ENCODE measurements at places on chromosomes 13 and 19.

DNA sequence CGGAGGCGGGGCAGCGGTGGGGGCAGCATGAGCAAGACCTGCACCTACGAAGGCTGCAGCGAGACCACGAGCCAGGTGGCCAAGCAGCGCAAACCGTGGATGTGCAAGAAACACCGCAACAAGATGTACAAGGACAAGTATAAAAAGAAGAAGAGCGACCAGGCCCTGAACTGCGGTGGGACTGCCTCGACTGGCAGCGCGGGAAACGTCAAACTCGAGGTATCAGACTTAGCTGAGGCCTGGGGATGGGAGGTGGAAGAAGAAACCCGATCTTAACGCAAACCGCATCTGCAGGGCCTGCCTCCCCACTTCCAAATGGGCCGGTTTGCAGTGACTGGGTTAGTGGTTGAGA is 693 bp downstream of the RFXAP start:
- no peak for DNase-seq

- DNase-seq, result no peak
Observed at GRCh38 chr13:36912973-36913372, 7.1 kb downstream of the SMAD9 start.

- no peak for DNase-seq
Observed at GRCh38 chr13:112055036-112055914, 11.7 kb upstream of the SOX1 start.

DNA sequence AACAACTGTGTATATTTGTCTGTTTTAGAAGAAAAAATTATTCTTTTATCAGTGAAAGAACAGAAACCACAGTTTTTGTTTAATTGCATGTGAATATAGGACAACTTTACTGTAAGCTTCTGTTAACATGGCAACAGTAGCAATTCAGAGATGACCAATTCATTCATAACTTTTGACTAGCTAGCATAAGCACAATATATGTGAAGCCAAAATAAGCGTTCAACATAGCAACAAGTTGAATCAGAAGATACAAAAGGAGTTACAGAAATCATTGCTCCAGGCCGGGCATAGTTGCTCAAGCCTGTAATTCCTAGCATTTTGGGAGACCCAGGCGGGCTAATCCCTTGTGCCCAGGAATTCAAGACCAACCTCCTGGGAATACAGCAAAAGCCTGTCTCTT is 197.1 kb upstream of the GPC6 start:
- DNase-seq, result no peak

GRCh38 chr19:38329651-38330050 is 6.0 kb upstream of the CATSPERG start:
- DNase-seq, result no peak

DNA sequence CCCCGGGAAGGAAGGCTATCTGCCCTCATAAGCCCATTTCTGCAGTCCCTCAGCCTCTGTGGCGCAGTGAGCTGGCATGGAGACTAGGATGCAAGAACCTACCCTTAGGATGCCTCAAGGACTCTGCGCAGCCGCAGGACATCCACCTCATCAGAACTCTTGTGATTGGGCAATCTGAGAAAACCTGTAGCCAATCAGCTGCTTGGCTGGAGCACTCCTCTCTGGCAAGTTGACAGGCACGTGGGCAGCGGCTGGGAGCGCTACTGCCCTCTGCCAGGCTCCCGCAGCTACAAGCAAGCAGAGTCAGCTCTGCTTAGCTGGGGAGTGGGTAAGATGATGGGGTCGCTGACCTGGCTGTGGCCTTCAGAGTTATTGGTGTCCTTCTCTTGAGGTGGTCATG is 1.5 kb upstream of the ECSIT start:
- DNase-seq, result peak; percentile 43

GRCh38 chr13:91329733-91330132 is 17.8 kb upstream of the MIR17HG start:
- no peak for DNase-seq

- no peak for DNase-seq
Observed at GRCh38 chr19:58328999-58329398, 2.2 kb downstream of the ZSCAN22 start.

GRCh38 chr13:66543780-66544179 is 686.4 kb downstream of the PCDH9 start:
- no peak for DNase-seq

GRCh38 chr13:23470790-23471614 is 37.5 kb upstream of the SACS start:
- DNase-seq, result no peak

DNA sequence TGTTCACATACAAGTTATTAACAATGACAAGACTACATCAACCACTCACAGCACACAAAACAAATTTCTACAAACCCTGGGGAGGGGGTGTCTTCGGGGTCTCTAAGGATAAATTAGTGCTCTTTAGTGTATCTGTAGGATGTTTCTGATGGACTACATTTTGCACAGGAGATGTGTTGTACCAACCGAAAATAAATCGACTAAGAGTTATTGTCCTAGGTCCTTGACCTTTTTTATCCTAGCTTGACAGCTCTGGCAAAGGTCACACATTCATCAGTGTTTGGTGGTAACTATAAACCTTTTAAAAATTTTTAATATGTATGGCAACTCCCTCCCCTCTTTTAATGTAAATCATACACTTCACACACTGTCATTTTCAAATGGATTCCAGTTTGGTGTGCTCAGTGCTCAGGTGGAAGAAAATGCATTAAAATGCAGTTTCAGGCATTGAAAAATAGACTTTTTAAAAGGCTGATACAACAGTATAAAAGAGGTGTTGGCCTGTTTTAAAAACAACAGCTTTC is 7.7 kb downstream of the ZIC5 start:
- no peak for DNase-seq

DNA sequence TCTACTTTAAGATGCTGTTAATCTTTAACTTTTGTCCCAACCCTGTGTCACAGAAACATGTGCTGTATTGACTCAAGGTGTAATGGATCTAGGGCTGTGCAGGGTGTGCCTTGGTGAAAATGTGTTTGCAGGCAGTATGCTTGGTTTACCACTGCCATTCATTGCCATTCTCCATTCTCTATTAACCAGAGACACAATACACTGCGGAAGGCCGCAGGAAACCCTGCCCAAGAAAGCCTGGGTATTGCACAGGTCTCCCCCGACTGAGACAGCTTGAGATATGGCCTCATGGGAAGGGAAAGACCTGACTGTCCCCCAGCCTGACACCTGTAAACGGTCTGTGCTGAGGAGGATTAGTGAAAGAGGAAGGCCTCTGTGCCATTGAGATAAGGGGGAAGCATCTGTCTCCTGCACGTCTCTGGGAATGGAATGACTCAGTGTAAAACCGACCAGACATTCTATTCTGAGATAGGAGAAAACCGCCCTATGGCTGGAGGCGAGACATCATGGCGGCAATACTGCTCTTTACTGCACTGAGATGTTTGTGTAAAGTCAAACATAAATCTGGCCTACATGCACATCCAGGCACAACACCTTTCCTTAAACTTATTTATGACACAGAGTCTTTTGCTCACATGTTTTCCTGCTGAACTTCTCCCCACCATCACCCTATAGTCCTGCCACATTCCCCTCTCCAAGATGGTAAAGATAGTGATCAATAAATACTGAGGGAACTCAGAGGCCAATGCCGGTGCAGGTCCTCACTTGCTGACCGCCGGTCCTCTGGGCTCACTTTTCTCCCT is 13.1 kb upstream of the ZNF888 start:
- no peak for DNase-seq

DNA sequence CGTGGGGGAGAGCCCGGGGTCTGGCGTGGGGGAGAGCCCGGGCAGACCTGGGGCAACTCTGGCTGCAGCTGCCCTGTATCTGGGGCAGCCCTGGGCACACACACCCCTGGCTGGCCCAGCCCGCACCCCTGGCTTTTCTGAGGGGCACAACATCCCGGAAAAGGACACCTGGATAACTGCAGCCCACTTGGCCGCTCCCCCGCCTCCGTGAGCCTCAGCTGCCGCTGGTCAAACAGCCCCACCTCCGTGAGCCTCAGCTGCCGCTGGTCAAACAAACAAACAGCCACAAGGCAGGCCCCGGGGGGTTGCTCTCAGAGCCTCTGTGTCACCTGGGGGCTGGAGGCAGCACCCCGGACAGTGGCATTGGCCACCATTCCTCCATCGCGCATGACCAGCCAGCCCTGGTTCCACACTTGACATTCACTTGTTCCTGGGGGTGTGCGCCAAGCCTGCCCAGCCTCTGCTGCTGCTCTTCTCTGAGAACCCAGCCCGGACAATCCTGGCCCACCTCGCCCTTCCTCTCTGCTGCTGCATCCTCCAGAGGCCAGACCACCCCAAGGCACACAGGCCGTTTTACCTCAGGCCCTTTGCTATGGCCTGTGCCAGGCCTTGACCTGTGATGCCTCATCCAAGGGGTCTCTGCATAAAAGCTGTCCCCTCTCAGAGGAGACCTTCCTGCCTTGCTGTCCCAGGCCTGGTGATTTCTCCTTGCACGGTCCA is 19.9 kb downstream of the CEBPG start:
- no peak for DNase-seq

DNA sequence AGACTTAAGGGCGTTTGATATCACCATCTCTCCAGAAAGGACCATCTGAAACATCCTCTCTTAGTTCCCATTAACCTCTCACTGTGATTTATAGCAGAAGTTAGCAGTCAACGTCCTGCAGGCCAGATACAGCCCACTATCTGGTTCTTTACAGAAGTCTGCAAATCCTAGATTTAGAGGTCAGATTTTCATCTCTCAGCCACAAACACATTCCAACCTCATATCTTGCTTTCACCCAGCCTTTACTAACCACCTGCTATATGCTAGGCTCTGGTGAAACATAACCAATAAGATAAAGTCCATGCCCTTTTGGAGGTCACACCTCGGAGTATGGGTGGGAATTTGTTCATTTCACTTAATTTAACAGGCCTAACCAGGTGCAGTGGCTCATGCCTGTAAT is 76.8 kb upstream of the CACNA1A start:
- DNase-seq, result no peak

DNA sequence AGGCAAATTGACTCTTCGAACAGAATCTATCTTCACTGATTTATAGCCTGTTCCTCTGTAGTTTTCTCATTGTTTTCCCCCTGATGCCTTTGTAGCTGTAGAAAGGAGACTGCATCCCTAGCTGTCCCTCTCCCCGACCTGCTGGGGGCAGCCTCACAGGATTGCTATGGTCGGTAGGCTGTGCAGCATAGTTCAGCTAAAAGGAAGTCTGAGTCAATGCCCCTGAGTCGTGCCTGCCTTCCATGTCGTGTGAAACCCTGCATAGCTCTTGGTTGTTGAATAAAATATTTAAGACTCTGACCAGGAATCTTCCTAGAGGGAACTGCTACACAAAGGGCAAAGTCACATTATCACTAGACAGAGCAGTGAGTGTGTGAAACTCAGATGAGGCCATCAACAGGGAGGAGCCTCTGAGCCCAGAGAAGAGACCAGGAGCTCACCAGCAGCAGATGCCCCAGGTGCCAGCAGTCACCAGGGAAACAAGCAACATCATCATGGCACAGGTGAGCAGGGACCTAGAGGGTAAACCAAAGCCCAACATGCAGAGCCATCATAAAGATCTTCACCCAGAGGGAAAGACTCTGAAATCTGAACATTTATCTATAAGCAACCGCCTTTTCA is 108.4 kb upstream of the NBEA start:
- DNase-seq, result peak; percentile 24
